ENCODE measurements at places on chromosomes 6 and 20. TPM values are rescaled to one million over a fixed set of nuclear protein-coding genes. Genes with fewer than 3 reads are reported as not detected.

DNA sequence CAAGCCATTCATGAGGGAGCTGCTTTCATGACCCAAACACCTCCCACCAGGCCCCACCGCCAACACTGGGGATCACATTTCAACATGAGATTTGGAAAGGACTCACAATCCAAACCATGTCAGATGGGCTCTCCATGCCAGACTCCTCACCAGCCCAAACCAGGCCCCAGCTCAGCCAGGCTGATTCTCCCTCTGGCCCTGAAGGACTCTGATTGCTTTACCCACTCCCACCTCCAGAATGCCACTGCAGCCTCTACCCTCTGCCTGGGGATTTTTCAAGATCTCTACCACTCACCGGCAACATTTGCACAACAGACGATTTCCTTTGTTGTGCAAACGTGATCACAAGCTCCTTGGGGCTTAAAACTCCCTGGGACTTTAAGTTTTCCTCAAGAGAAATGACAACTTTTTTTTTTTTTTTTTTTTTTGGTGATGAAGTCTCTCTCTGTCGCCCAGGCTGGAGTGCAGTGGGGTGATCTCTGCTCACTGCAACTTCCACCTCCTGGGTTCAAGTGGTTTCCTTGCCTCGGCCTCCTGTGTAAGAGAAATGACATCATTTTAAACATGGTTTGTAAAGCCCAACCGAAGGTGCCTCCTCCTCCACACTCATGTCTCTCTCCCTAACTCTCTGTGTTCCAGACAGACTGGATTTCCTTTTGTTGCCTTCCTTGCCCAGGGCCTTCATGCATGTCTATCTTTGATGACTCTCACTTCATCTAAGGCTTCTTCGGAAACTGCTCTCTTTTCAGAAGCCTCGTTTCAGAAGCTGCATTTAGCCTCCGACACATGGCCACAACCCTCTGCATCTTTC is 147.0 kb downstream of the CDH26 start:
- H3K36me3 ChIP-seq = no peaks in the 10 kb centered on the region
- H3K27me3 ChIP-seq = peaks cover 4% of the 10 kb centered on the region
- H3K4me1 ChIP-seq = peaks cover 15% of the 10 kb centered on the region
- no peak for DNase-seq
- H3K27ac ChIP-seq = no peak overlapping the region

C4A gene
- 13.0 TPM for total RNA-seq

DNA sequence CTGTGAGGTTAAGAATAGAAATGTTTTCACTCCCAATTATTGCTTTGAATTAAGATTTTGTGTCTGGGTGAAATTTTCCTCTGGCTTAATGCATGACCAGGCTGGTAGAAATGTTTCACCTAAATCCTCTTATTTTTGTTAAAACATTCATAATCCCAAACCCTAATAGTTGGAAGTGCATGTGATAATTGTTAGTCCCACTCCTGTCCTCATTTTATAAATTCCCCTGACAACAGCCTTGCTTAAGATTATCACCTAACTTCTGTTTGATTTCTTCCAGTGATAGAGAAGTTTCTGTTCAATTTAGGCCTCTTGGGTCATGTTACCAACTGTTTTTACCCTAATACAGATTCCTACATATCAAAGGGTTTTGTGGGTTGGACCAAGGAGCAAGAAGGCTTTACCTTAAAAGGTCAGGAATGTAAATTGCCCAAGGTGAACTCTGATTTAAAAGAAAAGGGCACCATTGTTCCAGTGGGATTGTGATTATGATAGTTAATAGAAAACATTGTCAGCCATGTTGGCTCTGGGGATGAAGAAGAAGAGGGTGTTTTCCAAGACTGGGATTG is 158.7 kb upstream of the CENPW start:
- no peak overlapping the region for H3K27ac ChIP-seq
- no peaks in the 10 kb centered on the region for H3K27me3 ChIP-seq
- H3K36me3 ChIP-seq = no peaks in the 10 kb centered on the region
- DNase-seq = no peak

SOBP gene
- 13.6 TPM for total RNA-seq

- peaks cover 18% of the 10 kb centered on the region for H3K4me1 ChIP-seq
- H3K4me3 ChIP-seq = no peak overlapping the region
- no peaks in the 10 kb centered on the region for H3K36me3 ChIP-seq
- H3K27ac ChIP-seq = no peak overlapping the region
Observed at GRCh38 chr6:6674872-6675271, 86.4 kb downstream of the LY86 start.

- peak overlapping the region; percentile 81 for H3K27ac ChIP-seq
- no peak overlapping the region for H3K4me3 ChIP-seq
- H3K27me3 ChIP-seq = no peaks in the 10 kb centered on the region
- DNase-seq = peak; percentile 80
Observed at GRCh38 chr6:21537637-21538036, 55.9 kb upstream of the SOX4 start.

GPX5 gene
- not detected for total RNA-seq

DNA sequence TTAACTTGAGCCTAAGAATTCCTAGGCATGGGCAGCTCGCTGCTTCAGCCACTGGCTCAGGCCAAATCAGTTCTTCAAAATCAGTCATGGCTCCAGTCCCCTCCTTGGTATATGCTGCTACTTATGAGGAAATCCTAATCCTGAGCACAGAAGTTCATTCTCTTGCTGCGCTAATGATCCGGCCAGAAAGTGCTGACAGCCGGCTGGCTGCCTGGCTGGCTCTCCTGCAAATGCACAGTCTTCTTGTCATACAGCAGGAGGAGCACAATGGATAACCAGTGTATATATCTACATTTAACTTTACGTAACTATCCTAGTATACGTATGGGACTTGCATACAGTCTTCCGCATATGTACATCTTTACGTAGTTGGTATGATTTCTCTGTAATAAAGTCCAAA is 500.8 kb downstream of the PRKN start:
- H3K36me3 ChIP-seq = no peaks in the 10 kb centered on the region
- no peaks in the 10 kb centered on the region for H3K4me1 ChIP-seq
- no peak overlapping the region for H3K4me3 ChIP-seq

MDFI gene
- total RNA-seq = 77.4 TPM

GRCh38 chr6:168091381-168092264 is 12.6 kb upstream of the FRMD1 start:
- no peak for DNase-seq
- H3K4me1 ChIP-seq = peaks cover 65% of the 10 kb centered on the region
- H3K27ac ChIP-seq = no peak overlapping the region
- H3K4me3 ChIP-seq = no peak overlapping the region
- H3K36me3 ChIP-seq = no peaks in the 10 kb centered on the region

NOX3 gene
- total RNA-seq = not detected

GRCh38 chr6:88989215-88989614 is 25.8 kb upstream of the RNGTT start:
- no peak overlapping the region for H3K27ac ChIP-seq
- H3K4me3 ChIP-seq = no peak overlapping the region
- H3K27me3 ChIP-seq = no peaks in the 10 kb centered on the region
- no peaks in the 10 kb centered on the region for H3K36me3 ChIP-seq

- H3K27ac ChIP-seq = no peak overlapping the region
- DNase-seq = no peak
- no peaks in the 10 kb centered on the region for H3K27me3 ChIP-seq
- no peak overlapping the region for H3K4me3 ChIP-seq
Observed at GRCh38 chr20:24337069-24337468, 132.4 kb upstream of the SYNDIG1 start.

GRCh38 chr6:148850964-148851363 is 104.1 kb downstream of the UST start:
- no peak overlapping the region for H3K4me3 ChIP-seq
- no peak overlapping the region for H3K27ac ChIP-seq
- peaks cover 8% of the 10 kb centered on the region for H3K4me1 ChIP-seq
- H3K27me3 ChIP-seq = no peaks in the 10 kb centered on the region

GRCh38 chr6:7171119-7171518 is 63.4 kb downstream of the RREB1 start:
- no peak for DNase-seq
- peaks cover 76% of the 10 kb centered on the region for H3K4me1 ChIP-seq
- no peak overlapping the region for H3K4me3 ChIP-seq
- H3K27me3 ChIP-seq = no peaks in the 10 kb centered on the region
- peak overlapping the region; percentile 63 for H3K27ac ChIP-seq

DNA sequence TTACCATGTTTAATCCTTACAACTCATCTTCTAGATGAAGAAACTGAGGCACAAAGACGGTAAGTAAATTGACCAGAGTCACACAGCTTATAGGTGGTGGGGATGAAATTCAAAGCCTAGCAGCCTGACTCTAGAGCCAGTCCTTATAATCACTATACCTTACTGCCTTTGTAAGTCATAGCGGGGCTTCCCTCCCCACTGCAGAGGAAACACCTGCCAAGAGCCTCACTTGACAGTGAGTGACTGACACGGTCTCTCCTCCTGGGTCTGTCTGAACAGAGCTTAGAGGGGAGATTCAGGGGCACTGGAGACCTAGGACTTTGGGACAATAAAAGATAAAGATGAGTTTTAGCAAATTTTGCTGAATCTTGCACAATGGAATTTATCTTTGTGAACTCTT is 12.8 kb downstream of the SUN5 start:
- no peaks in the 10 kb centered on the region for H3K4me1 ChIP-seq
- DNase-seq = no peak
- no peak overlapping the region for H3K4me3 ChIP-seq
- no peak overlapping the region for H3K27ac ChIP-seq
- peaks cover 2% of the 10 kb centered on the region for H3K27me3 ChIP-seq

WFDC12 gene
- not detected for total RNA-seq

TENT5A gene
- total RNA-seq = 23.1 TPM

- no peaks in the 10 kb centered on the region for H3K27me3 ChIP-seq
- no peak overlapping the region for H3K27ac ChIP-seq
- H3K4me3 ChIP-seq = no peak overlapping the region
- no peak for DNase-seq
- H3K4me1 ChIP-seq = no peaks in the 10 kb centered on the region
Observed at GRCh38 chr6:89734526-89734925, 85.1 kb downstream of the MDN1 start.

- H3K4me1 ChIP-seq = peaks cover 26% of the 10 kb centered on the region
- no peaks in the 10 kb centered on the region for H3K36me3 ChIP-seq
- H3K27me3 ChIP-seq = no peaks in the 10 kb centered on the region
- peak; percentile 73 for DNase-seq
- peak overlapping the region; percentile 66 for H3K27ac ChIP-seq
Observed at GRCh38 chr20:4829514-4830215, 108.0 kb downstream of the PRND start.

TMEM244 gene
- 0.22 TPM for total RNA-seq

LAMP5 gene
- total RNA-seq = 0.66 TPM

Data from muscle of leg (tissue), 16 donors.